ENCODE measurements at places on chromosomes 5 and 9. TPM values are rescaled to one million over a fixed set of nuclear protein-coding genes. Genes with fewer than 3 reads are reported as not detected.

DNA sequence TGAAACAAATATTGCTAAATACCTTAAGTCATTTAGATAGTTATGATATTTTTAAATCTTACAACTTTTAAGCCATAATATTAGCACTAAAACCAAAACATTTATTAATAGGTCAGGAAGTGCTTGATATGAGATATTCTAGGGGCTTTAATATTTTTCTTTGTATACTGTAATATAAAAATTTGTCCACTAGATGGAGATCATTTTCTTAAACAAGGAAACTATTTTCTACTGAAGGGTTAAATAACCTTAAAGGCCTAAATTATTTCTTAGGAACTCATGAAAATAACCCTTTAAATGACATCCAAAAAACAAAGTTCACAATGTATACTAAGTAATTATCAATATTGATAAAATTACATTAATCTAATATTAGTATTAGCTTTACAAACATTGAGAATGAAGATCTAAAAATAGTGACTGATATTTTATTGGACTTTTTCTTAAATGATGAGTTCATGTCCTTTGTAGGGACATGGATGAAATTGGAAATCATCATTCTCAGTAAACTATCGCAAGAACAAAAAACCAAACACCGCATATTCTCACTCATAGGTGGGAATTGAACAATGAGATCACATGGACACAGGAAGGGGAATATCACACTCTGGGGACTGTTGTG lies 635.7 kb downstream of the RAB3C start:
- H3K4me3 ChIP-seq = no peak overlapping the region
- H3K36me3 ChIP-seq = no peaks in the 10 kb centered on the region
- no peak overlapping the region for H3K27ac ChIP-seq
- no peak for DNase-seq
- H3K4me1 ChIP-seq = no peaks in the 10 kb centered on the region

DNA sequence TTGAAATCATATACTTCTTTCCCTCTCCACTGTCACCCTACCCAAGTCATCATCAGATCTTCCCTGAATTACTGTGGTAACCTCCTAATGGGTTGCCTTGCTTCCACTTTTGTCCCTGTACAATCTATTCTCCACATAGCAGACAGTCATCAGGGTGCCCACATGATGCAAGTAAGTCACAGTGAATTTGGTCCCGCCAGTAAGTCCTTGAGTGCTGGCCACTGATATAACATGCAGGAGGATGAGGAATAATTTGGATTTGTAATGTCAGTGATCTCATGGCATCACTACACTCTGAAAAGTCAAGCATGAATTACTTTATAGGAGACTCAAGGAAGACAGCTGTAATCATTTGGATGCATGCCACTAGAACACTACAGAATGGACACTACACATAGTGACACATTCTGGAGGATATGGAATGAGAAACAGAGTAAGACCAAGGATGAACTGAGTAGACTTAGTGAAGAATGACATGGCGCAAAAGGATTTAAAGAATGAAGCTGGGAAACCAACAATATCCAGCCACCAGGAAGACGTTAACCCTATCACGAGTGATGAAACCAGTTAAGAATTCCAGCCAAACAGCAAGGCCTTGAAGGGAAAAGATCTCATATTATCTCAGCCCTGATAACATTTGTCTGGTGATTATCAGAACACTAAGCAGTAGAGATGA lies 28.6 kb downstream of the MARCHF3 start:
- no peaks in the 10 kb centered on the region for H3K36me3 ChIP-seq
- no peaks in the 10 kb centered on the region for H3K27me3 ChIP-seq
- no peaks in the 10 kb centered on the region for H3K4me1 ChIP-seq
- H3K27ac ChIP-seq = no peak overlapping the region

- no peaks in the 10 kb centered on the region for H3K36me3 ChIP-seq
- no peak overlapping the region for H3K4me3 ChIP-seq
- no peaks in the 10 kb centered on the region for H3K4me1 ChIP-seq
Measured at GRCh38 chr9:128232528-128233428, 29.6 kb downstream of the DNM1 start.

GRCh38 chr5:157390551-157391297 lies 69.3 kb upstream of the NIPAL4 start:
- no peak for DNase-seq
- no peaks in the 10 kb centered on the region for H3K4me1 ChIP-seq
- no peaks in the 10 kb centered on the region for H3K36me3 ChIP-seq
- H3K27me3 ChIP-seq = no peaks in the 10 kb centered on the region

Gene INSL6
- total RNA-seq = not detected

GRCh38 chr5:5738797-5739489 lies 316.5 kb downstream of the ICE1 start:
- H3K36me3 ChIP-seq = no peaks in the 10 kb centered on the region
- DNase-seq = no peak

GRCh38 chr5:54171645-54172384 lies 138.6 kb downstream of the ARL15 start:
- no peaks in the 10 kb centered on the region for H3K27me3 ChIP-seq
- no peaks in the 10 kb centered on the region for H3K4me1 ChIP-seq
- no peak overlapping the region for H3K4me3 ChIP-seq
- no peak for DNase-seq
- H3K27ac ChIP-seq = no peak overlapping the region

DNA sequence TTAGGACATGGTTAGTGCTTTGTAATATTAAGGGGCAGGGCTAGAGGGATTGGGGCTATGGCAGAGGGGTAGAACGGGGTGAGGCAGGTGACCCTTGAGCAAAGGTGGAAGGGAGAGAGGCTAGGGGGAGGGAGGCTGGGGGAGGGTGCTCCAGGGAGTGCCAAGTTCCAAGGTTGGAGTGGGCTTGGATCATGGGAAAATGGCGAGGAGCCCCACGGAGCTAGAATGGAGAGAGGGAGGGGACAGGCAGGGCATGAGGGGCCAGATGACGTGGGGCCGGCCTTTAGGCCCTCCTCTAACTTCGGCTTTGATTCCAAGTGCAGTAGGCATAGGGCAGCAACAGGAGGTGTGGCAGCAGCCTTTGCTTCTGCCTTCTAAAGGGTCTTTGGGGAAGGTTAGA lies 171.8 kb upstream of the PANK3 start:
- H3K4me1 ChIP-seq = no peaks in the 10 kb centered on the region
- H3K36me3 ChIP-seq = no peaks in the 10 kb centered on the region
- no peak for DNase-seq
- no peaks in the 10 kb centered on the region for H3K27me3 ChIP-seq

Gene CD74
- total RNA-seq = 96.9 TPM

DNA sequence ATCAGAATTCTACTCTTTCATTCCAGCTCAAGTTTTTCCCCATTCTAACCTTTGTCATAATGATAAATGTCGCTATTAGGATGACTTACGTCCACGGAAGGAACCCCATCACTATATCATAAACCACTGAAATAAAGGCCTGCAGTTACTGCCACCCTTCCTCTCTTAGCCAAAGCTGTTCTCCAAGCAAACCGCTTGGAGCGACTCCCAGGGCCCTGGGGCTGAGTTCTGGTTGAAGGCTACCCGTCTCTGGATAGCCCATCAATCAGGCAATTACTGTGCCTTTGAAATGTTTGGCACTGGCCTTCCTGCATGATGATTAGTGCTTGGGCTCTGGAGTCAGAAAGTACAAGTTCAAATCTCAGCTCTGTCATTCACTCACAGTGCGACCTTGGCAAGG lies 386.0 kb downstream of the SPOCK1 start:
- no peaks in the 10 kb centered on the region for H3K36me3 ChIP-seq
- no peak overlapping the region for H3K27ac ChIP-seq
- no peak for DNase-seq
- H3K4me1 ChIP-seq = no peaks in the 10 kb centered on the region
- H3K27me3 ChIP-seq = no peaks in the 10 kb centered on the region
- H3K4me3 ChIP-seq = no peak overlapping the region

DNA sequence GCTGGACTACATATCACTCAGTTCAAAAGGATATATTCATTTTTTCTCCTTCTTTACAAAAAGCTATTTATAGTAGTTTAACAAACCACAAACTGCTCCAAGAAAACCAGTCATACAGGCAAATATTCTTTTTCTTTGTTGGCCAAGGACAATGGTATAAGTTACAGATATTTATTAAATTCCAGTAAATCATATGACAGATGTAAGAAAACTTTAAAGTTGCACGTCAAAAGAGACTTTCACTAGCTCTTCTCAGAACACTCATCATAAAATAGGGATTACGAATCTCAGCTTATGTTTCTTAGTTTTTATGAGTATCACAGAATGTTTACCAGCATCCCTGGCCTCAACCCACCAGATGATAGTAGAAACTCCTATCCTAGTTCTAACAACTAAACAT lies 67.2 kb downstream of the ANKRD31 start:
- H3K27ac ChIP-seq = no peak overlapping the region
- no peak overlapping the region for H3K4me3 ChIP-seq
- no peak for DNase-seq
- H3K4me1 ChIP-seq = peaks cover 2% of the 10 kb centered on the region
- H3K27me3 ChIP-seq = no peaks in the 10 kb centered on the region

- no peaks in the 10 kb centered on the region for H3K4me1 ChIP-seq
- H3K27ac ChIP-seq = no peak overlapping the region
Measured at GRCh38 chr9:86387376-86387775, 33.2 kb upstream of the TUT7 start.

Gene GRXCR2
- not detected for total RNA-seq

Gene MYO10
- total RNA-seq = 16.3 TPM

- no peaks in the 10 kb centered on the region for H3K36me3 ChIP-seq
- no peak for DNase-seq
- H3K27ac ChIP-seq = no peak overlapping the region
- no peaks in the 10 kb centered on the region for H3K4me1 ChIP-seq
Measured at GRCh38 chr5:107869438-107870115, 198.8 kb upstream of the EFNA5 start.
